H9 (cell line): ENCODE measurements at places on chromosomes 6 and 20.

GRCh38 chr6:87330961-87331360 is 1.9 kb upstream of the GJB7 start:
- DNase-seq, result no peak

DNA sequence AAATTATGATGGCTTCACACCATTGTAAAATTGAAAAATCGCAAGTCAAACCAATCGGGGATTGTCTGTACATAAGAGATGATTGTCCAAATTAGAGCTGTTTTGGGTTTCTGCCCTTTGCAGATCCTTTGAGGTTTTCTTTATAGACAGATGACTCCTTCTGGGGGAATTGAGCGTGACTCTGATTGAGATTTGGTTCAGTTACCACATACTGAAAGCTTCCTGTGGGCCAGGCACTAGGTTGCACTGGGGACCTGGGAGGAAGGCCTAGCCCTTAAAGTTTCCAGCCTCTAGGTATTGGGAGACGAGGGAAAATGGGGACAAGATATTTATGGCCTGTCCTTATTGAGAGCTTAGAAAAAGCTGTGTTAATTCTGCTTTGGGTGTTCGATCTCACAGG is 9.2 kb downstream of the VAPB start:
- no peak for DNase-seq

GRCh38 chr20:43364001-43364400 is 93.7 kb upstream of the SRSF6 start:
- DNase-seq, result no peak

- no peak for DNase-seq
Observed at GRCh38 chr20:33437141-33437911, 6.2 kb downstream of the SNTA1 start.

- no peak for DNase-seq
Observed at GRCh38 chr6:80336911-80337310, 230.4 kb downstream of the BCKDHB start.

GRCh38 chr20:60565551-60565950 is 607.3 kb downstream of the CDH26 start:
- DNase-seq, result no peak

GRCh38 chr6:5138995-5139827 is 54.1 kb downstream of the PPP1R3G start:
- peak; percentile 62 for DNase-seq

GRCh38 chr6:34015586-34015985 is 130.3 kb downstream of the GRM4 start:
- DNase-seq, result peak; percentile 74

DNA sequence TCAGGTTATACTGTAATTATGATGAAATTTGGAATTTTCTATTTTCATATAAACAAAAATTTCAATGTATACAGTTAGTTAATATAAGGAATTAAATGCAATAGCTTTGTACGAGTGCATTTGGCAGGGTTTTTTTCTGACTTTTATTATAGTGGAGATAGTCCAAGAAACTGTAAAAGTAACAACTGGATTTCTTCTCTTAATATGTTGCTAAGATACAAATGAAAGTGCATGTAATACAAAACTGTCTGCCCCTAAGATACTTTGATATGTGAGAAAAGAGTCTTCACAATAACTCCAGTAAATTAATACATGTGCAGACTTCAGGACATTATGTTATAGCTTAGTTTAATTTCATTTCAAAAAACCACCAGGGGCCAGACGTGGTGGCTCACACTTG is 721.4 kb downstream of the CBLN4 start:
- DNase-seq, result no peak

DNA sequence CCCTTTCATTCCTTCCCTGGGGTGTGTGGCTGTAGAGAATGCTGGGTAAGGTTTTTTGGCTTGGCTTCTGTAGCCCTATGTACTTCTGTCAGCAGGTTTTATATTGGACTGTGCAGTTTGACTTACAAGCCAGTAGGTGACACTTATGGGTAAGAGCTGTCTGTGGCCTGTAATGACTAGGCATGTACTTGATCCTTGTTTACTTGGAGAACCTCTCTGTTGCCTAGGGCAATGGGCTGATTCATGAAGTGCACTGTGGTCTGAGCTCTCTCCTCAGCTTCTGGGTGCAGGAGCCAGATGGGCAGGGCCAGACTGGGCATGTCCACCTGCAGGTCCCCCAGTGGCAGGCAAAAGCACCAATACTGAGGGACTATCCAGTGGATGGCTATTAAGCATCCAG is 544.6 kb downstream of the ADGRB3 start:
- DNase-seq, result peak; percentile 43

DNA sequence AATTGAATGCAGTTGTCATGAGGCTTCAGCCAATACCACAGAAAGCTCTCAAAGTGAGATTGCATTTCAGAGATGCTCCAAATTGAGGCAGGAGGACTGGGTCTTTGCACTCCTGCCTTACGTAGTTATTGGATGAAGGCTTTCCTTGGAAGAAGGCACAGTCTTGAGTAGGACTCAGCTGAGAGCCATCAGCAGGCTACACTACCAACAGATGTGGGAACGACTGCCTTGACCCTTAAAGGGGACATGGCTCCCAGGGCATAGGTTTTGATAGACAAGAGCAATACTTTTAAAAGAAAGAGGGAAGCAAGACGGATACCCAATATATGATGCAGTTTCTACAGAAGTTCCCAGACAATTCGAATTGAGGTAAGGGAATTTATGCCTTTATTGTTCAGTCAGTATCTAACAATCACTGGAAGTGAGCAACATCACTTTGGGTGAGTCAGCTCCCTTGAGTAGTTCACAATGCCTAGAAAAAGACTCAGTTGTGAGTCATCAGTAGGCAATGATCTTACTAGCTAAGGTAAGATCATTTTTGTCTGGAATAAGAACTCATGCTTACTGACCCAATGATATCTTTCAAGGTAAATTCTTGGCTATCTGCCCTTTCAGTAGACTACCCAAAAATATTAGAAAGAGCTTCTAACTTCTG is 390.8 kb downstream of the GJA1 start:
- DNase-seq, result no peak

DNA sequence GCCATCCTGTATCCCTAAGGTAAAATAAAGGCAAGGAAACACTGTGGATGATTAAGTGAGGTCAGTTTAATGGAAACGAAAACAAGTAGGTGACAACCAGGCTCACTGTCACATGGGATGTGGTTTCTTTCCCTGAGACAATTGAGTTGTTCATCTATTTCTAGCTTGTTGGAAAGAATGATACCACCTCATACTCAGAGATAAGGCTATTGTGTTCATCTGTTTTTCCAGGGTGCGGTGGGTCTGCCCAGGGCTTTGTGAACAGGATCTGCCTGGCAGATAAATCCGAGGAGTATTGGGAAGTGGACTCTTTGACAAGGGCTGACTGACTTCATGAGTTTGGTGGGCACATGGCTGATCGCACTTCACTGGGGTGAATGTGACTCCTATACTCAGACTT is 80.8 kb upstream of the TIAM2 start:
- no peak for DNase-seq

GRCh38 chr20:20229595-20229994 is 138.3 kb upstream of the INSM1 start:
- no peak for DNase-seq

DNA sequence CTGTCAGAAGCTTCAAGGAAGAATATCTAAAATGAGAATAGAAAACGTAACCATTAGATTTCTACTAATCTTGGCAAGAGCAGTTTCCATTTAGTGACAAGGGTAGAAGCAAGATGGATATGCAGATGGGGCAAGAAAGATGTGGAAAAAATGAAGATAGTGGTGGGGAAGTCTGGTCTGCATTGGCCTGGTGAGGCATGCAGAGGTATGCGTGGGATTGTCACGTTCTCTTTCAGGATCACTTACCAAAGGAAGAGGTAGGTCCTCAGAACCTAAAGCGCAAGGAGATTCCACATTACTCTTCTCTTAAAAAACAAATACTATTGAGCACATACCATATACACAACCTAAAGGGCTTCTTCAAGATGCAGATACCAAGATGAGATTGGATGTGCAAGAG is 238.7 kb downstream of the UST start:
- no peak for DNase-seq

DNA sequence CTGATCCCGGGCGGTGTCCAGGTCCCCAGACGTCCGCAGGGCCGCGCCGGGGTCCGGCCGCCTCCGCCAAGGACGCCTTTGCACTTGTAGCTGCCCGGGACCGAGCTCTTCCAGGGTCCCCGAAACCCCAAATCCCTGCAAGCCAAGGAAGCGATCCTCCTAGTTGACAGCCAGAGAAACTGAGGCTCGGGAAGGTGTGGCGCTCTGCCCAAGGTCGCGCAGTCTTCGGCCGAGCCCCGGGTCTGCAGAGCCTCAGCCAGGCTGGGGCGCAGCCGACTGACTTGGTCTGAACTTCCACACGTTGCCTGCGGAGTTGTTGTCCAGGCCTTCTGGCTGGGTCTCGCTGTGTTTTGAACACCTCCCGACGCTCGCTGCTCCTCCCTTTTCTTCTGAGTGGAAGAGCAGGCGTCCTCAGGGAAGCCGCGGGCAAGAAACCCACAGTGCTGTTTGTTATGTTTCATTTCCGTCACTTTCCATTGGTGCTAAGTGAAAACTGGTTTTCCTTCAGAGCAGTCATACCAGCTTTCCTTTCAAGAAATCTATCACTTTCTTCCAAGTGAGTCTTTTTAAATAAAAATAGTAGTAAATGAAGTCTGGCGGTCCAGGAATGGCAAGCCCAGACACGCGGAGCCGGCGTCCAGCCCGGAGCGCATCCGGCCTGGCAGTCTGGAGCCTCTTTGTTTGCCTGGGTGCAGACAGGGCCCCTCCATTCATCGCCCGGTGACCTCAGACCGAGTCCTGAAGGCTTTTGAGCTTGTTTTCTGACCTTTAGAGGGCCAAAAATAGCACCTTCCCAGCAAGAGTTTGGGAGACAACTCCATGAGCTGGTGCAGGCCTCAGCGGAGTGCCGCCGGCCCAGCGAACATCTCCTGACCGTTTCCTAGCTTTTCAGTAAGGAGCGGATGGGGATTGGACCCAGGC is 698 bp downstream of the FAM210B start:
- DNase-seq, result peak; percentile 39

GRCh38 chr6:30074331-30075093 is 1.1 kb downstream of the RNF39 start:
- DNase-seq, result peak; percentile 82

DNA sequence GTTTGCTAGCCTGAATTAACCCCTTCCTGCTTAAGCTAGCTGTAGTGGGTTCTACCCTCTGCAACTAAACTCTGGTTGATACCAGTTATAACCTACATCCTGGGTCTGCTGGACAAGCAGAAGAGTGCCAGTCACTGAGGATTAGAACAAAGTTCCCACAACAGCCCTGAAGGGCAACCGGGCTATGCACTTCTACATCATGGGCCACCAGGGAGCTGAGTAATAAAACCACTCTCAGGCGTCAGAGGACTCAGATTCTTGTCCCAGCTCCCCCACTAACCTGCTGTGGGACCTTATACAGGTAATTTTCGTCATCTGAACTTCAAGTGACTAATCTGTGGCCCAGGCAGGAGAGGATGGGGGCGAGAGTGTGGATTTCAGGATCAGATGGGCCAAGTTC is 56.8 kb downstream of the EYA2 start:
- DNase-seq, result no peak

DNA sequence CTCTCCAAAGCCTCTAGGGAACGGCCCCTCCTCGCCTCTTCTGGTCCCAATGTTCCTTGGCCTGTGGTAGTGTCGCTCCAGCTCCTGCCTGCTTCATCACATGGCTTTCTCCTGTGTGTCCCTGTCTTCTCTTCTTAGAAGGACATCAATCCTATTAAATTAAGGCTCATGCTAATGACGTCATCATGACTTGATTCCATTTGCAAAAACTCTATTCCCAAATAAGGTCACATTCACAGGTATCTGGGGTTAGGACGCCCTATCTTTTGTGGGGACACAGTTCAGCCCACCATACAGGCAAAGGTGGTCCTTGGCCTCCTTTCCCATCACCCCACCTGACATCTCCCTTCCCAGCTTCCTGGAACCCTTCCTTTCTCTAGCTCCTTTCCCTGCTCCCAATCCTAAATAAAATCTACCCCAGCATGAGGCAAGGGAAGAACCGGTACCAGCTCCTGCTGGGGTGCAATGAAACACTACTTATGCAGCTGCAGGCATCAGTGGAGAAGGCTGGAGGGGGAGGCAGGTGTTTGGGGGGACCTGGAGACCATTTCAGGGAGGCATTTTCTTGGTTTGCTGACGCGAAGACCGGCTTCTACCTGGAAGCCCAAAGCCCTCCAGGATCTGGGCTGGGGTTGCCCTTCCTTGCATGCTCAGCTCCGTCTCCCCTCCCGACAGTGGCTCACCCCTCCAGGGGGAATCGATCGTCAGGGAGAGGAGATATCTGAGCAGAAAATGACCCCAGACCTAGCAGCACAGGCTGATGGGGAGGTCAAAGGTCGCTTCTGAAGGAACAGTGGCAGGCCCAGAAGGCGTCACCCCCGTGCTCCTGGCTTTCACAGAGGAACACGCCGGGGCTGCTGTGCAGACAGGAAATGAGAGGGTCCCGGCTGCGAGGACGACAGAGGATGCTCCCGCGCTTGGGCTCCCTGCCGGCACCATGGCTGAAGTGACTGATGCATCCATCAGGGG is 71.7 kb upstream of the QKI start:
- no peak for DNase-seq

DNA sequence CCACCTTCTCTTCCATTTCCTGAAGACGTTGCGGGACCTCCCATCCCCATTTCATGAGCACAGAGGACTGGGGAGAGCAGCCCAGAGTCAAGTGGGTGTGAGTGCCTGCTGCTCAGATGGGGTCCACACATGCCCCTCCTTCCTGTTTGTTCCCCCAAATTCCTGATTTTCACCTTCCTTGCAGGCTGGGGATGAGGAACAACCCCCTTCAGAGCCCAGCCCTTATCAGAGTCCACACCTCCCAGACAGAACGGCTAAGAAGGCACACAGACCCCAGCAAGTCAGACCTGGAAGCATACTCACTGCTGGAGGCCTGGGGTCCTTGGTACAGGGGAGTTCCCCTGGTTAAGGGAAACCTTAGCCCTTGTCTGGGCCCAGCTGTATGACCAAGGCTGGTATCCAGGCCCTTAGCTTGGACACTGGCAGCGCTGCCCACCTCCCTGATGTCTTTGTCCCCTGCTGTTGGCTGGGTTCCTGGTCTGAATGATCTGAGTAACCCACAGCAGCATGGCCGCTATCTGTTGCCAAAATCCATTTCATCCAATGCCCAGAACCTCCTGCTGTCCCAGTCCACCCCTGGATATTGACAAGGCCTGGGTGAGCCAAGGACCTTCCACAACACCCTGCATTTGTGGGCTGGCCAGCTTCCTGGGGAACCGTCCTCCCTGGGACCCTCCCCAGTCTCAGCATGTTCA is 230.9 kb downstream of the SYNDIG1 start:
- peak; percentile 10 for DNase-seq

GRCh38 chr20:47753576-47754387 is 31.5 kb downstream of the SULF2 start:
- no peak for DNase-seq

GRCh38 chr20:52001999-52002666 is 189.4 kb downstream of the ZFP64 start:
- DNase-seq, result no peak

DNA sequence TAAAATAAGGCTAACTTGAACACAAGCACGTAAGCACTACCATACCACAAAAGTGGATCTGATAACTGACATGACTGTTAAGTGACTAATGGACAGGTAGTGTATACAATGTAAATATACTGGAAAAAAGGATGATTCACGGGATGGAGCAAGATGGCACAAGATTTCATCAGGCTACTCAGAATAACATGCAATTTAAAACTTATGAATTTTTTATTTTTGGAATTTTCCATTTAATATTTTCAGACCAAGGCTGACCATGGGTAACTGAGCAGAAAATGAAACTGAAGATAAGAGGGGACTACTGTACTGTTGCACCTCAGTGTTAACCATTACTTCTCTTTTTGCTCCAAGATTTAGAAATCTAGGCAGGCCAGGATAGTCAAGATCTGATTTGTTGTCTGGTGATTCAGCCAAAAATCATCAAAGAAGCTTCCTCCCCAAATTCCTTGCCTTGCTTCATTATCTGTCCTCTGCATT is 45.4 kb downstream of the TPBG start:
- DNase-seq, result no peak
